ENCODE measurements at places on chromosomes 3 and 15.

- no peak overlapping the region for H3K27ac ChIP-seq
- no peaks in the 10 kb centered on the region for H3K4me1 ChIP-seq
- no peaks in the 10 kb centered on the region for H3K36me3 ChIP-seq
- DNase-seq, result no peak
Measured at GRCh38 chr3:14862661-14863230, 44.0 kb downstream of the FGD5 start.

DNA sequence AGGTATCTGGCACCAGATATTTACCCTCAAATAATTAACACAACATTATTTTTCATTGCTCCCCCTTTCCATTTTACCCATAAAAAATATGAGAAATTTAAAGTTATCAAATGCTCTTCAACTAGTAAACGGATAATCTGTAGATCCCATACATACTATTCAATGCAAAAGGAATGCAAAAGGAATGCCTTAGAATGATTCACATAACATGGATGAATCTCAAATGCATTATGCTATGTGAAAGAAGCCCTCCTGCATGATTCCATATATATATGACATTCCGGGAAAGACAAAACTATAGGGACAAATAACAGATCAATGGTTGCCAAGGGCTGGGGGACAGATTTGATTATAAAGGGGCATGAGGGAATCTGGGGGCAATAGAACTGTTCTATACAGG is 195.7 kb downstream of the STT3B start:
- H3K4me3 ChIP-seq, result no peak overlapping the region
- no peaks in the 10 kb centered on the region for H3K27me3 ChIP-seq
- DNase-seq, result no peak
- no peak overlapping the region for H3K27ac ChIP-seq
- peaks cover 1% of the 10 kb centered on the region for H3K36me3 ChIP-seq
- no peaks in the 10 kb centered on the region for H3K4me1 ChIP-seq

- H3K4me1 ChIP-seq, result no peaks in the 10 kb centered on the region
- no peak for DNase-seq
- H3K27me3 ChIP-seq, result no peaks in the 10 kb centered on the region
- no peaks in the 10 kb centered on the region for H3K36me3 ChIP-seq
- H3K27ac ChIP-seq, result no peak overlapping the region
Measured at GRCh38 chr3:97256060-97256459, 441.7 kb downstream of the EPHA6 start.

- H3K27ac ChIP-seq, result no peak overlapping the region
- peaks cover 6% of the 10 kb centered on the region for H3K4me1 ChIP-seq
- DNase-seq, result no peak
- H3K4me3 ChIP-seq, result no peak overlapping the region
Measured at GRCh38 chr3:187021748-187022402, 91.5 kb downstream of the ST6GAL1 start.

GRCh38 chr3:111882799-111883198 is 23.7 kb downstream of the PHLDB2 start:
- no peaks in the 10 kb centered on the region for H3K4me1 ChIP-seq
- no peak for DNase-seq
- no peaks in the 10 kb centered on the region for H3K27me3 ChIP-seq
- no peak overlapping the region for H3K27ac ChIP-seq

- H3K27ac ChIP-seq, result no peak overlapping the region
- H3K27me3 ChIP-seq, result no peaks in the 10 kb centered on the region
- H3K4me3 ChIP-seq, result no peak overlapping the region
- H3K36me3 ChIP-seq, result no peaks in the 10 kb centered on the region
- DNase-seq, result peak; percentile 7
Measured at GRCh38 chr3:115550285-115550761, 73.0 kb upstream of the GAP43 start.

DNA sequence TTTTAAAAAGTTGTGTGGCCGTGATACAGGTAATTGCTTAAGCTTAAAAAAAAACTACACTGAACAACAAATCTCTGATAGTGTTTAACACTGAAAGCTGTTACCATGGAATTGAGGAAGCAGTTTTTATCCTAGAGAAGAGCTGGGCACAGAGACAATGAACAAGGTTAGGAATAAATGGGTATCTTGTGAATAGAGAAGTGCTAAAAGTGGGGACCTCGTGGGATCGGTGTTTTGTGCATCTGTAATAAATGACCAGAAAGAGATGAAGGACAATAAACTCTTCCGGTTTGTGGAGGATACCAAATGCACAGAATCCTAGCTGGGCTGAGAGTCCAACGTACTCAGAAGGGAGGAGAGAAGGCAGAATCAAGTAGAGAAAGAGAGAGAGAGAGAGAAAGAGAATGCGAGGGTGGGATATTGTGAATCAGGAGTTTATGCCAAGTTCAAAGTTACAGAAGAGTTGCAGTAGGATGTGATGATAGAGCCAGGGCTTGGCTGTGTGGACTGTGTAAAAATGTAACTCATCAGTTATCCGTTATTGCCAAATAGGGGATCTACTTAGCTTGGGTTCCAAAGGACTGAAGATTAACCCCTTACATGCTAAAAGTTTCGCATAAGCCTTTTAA is 148.9 kb downstream of the IL20RB start:
- H3K4me1 ChIP-seq, result no peaks in the 10 kb centered on the region
- no peaks in the 10 kb centered on the region for H3K36me3 ChIP-seq
- no peak overlapping the region for H3K4me3 ChIP-seq
- DNase-seq, result no peak

DNA sequence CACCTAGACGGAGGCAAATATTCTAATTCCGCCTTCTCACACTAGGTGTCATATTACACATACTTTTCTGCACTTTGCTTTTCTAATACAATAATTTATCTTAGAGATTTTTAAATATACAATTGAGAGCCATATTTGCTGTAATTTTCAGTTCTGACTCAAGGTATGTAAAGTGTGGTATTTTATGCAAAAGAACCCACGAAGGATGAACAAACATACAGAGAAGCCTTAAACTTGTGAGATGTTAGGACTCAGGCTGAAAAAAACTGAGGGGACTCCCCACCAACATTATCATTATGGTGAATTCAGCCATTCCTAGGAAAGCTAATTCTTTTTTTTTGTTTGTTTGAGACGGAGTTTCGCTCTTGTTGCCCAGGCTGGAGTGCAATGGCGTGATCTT is 9.6 kb downstream of the ZBTB11 start:
- no peak overlapping the region for H3K27ac ChIP-seq
- no peaks in the 10 kb centered on the region for H3K27me3 ChIP-seq
- H3K4me3 ChIP-seq, result no peak overlapping the region
- no peaks in the 10 kb centered on the region for H3K4me1 ChIP-seq
- no peak for DNase-seq

DNA sequence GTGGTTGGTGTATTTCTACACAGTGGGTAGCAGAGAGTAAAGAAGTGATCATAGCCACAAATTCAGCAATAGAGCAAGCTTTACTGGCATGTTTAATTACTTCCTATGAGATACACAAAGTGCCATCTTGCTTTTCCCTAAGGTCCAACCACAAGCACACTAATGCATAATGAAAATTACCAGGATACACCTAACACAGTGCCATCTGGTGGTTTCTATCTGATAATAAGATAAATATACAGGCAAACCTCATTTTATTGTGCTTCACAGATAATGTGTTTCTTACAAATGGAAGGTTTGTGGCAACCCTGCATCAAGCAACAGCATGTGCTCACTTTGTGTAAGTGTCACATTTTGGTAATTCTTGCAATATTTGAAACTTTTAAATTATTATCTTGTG is 223.0 kb downstream of the NSUN3 start:
- no peak for DNase-seq
- no peaks in the 10 kb centered on the region for H3K4me1 ChIP-seq
- no peak overlapping the region for H3K27ac ChIP-seq
- H3K36me3 ChIP-seq, result no peaks in the 10 kb centered on the region
- no peaks in the 10 kb centered on the region for H3K27me3 ChIP-seq

DNA sequence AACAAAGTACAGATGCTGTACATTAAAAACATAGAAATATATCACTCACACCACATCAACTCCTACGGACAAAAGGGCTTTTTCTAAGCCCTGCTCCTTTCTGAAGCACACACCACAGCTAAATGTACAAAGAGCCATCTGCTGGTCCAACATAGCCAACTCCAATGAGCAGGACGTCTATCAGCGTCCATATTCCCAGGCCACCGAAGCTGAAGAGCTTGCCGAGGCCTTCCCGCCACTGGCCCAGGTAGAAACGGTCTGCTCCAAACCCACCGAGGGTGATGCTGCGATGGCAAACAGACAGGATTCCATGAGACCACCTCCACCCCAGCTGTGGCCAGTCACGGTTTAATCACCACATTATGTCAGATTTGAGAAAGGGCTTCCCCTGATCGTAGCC is 9.8 kb downstream of the TM2D3 start:
- no peak overlapping the region for H3K4me3 ChIP-seq
- H3K27ac ChIP-seq, result no peak overlapping the region
- no peaks in the 10 kb centered on the region for H3K27me3 ChIP-seq
- peaks cover 56% of the 10 kb centered on the region for H3K36me3 ChIP-seq

DNA sequence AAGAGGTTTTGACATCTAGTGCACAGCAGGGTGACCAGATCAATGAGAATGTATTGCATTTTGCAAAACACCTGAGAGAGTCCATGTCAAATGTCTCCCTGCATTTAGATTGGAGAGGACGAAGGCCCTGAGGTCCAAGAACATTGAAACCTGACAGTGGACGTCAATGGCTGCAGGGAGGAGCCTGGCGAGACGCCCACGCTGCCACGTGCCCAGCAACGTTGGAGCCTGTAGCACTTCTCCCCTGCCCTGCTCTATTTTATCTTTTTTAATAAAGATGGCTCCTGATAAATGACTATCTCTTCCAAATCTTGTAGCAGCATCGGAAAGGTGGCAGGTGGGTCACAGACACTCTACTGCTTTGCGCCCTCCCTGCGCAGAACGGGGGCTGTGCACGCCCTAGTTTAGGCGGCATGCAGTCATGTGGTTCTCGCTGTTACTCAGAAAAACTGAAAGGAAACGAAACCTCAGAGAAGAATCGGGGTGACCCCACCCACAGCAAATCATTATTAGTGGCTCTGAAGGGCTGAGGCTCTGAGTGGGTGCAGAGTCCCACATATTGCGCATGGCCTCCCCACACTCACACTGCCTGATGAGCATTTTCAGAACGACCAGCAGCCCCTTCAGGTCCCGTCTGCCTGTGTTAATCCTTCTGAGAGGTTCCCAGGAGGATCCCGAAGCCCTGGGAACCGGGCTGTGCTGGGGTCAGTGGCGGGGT is 62.5 kb upstream of the TAMM41 start:
- H3K4me1 ChIP-seq, result no peaks in the 10 kb centered on the region
- no peak for DNase-seq
- H3K36me3 ChIP-seq, result no peaks in the 10 kb centered on the region

DNA sequence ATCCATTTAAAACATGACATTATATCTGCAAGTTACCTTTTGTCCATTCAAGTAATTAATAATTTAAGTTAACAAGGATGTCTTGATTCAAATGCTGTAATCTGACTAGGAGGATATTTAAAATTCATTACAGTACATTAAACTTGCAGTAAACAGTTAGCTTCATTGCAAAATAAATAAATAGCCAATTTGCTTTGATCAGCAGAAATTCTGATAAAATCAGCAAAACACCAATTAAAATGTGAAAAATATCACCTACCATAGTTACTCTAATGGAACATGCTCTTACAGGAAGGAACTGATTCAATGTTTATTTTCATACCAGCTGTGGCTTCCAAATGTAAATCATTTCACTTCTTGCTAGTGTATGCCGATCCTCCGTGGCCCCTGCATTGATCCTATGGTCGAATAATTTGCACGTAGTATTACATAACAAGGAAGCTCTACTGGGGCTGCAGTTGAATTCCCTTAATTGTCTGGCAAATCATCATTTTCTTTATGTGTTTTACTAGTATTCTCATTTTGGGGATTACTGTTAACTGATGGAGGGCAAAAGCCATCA is 150.7 kb downstream of the FOXB1 start:
- H3K36me3 ChIP-seq, result no peaks in the 10 kb centered on the region
- H3K27ac ChIP-seq, result no peak overlapping the region
- no peak overlapping the region for H3K4me3 ChIP-seq
- 0 out of 2 replicates have a peak, but pooled peaks cover 1% of the 10 kb centered on the region for H3K27me3 ChIP-seq
- no peaks in the 10 kb centered on the region for H3K4me1 ChIP-seq

GRCh38 chr15:101120987-101121386 is 130.9 kb downstream of the CHSY1 start:
- peaks cover 4% of the 10 kb centered on the region for H3K27me3 ChIP-seq
- no peak overlapping the region for H3K27ac ChIP-seq
- no peaks in the 10 kb centered on the region for H3K36me3 ChIP-seq

GRCh38 chr15:40065166-40065565 is 26.2 kb upstream of the SRP14 start:
- peaks cover 49% of the 10 kb centered on the region for H3K4me1 ChIP-seq
- no peak for DNase-seq
- H3K27me3 ChIP-seq, result no peaks in the 10 kb centered on the region
- H3K4me3 ChIP-seq, result no peak overlapping the region

GRCh38 chr15:33448961-33449606 is 138.3 kb downstream of the RYR3 start:
- DNase-seq, result no peak
- H3K4me1 ChIP-seq, result no peaks in the 10 kb centered on the region
- no peaks in the 10 kb centered on the region for H3K36me3 ChIP-seq

DNA sequence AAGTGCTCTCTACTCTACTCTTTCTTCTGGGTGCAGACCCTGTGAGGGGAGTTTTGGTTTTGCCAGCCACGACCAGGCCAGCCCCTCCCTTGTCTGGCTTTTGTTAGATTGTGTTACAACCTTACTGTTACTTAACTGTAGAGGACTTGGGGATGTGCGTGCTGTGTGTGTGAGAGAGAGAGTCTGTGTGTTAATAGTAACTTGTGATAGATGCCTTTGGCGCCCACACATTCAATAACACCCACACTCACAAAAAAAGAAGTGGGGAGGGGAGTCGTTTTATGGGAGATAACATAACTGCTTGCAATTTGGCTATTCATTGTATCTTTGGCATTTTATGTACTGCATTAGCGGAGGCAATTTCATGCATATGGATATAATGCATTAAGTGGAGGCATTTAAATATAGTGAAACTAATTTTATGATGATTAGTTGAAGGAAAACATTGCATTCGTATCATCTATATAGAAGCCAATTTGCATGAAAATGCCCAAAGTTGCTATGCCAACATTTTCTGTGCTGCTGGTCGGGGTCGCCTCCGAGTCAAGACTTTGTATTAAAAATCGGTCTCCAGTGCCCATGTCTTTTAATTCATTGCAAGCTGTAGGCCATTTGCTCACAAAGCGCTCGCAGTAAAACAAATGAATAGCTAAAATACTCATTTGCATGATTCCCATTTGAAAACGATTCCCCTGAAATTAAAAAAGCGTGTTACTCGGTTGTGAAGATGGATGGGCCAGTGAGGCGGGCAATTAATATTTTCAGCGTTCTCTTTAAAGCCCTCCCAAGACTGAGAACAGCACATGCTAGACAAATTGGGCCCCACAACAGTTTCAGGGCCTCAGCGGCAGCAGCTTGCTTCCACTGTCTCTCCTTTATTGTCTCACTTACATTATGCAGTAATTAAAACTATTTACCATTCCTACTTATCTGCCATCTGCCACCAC is 158.5 kb upstream of the SMAD3 start:
- H3K4me1 ChIP-seq, result peaks cover 16% of the 10 kb centered on the region
- no peak overlapping the region for H3K27ac ChIP-seq
- H3K4me3 ChIP-seq, result no peak overlapping the region
- no peaks in the 10 kb centered on the region for H3K36me3 ChIP-seq

DNA sequence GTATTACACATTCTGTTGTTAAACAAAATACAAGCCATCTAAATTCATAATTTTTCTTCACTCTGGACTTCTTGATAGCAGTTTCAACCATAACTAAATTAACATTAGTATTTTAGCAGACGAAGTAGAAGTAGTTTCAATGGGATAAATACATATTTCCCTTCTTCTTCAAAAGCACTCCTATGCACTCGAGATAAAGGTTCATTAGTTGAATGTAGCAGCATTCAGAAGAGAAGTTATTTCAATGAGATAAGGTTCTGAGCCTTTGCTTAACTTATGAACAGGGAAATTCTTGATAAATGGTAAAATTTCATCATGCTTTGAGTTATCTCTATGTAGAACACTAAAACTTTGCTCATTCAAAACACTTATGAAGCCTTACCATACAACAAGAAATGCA is 11.8 kb downstream of the TM4SF18 start:
- no peak overlapping the region for H3K4me3 ChIP-seq
- no peaks in the 10 kb centered on the region for H3K27me3 ChIP-seq
- no peak for DNase-seq
